ENCODE measurements at places on chromosomes 7 and 10. TPM values are rescaled to one million over a fixed set of nuclear protein-coding genes. Genes with fewer than 3 reads are reported as not detected.

The GFRA1 gene
- total RNA-seq = not detected

GRCh38 chr10:101939729-101940128 lies 96.1 kb upstream of the KCNIP2 start:
- DNase-seq = no peak

DNA sequence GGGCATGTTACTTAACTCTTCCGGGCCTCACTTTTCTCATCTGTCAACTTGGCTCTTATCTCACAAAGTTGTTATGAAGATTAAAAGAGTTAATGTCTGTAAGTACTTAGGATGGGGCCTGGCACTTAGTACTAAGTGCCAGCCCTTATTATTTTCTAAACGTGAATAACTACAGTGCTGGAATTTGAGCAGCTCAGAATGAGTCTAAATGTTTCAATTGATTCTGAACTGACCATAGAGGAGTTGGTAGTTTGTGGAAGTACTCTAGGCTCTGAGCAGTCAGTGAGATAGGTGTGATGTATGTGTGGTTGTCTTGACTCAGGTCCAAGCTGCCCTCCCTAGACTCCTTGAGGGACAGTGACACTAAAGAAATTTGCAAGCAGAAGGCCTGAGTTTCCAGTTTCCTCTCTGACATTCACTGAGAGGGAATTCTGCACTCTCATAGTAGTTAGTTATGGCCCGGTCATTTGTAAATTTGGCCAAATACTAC lies 18.5 kb upstream of the JAZF1 start:
- DNase-seq = no peak

The GAD2 gene
- total RNA-seq = not detected

The IDI2 gene
- total RNA-seq = not detected

DNA sequence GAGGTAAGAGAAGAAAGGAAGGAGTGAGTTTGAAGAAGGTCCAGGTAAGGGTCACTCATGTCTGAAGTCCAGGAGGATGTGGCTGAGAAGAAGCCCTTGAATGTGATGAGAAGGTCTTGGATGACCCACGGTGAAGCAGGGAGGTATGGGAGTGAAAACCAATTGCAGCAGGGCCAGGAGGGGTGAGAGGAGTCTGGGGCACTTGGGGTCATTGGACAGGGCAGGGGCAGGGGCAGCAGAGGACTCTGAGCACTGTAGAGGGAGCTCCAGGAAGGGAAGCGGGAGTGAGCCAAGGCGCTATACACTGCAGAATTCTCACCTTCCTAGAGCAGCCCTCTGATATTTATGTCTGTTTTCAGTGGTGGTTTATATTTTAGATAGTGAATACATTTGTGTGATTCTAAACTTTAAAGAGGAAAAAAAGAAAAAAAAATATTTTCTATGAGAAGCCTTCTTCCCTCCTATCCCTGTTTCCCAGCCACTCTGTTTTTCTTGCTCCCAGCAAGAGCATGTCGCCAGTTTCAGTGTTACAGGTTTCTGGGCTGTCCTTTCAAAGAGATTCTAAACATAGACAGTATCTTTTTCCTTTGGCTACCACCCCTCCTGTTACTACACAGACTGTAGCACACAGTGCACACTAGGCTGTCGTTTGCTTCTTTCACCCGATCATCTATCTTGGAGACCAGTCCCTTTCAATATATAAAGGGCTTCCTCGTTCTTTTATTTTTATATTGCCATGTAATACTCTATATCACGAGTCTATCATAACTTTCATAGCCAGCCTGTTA lies 24.5 kb downstream of the BLVRA start:
- no peak for DNase-seq

- DNase-seq = no peak
Measured at GRCh38 chr10:122733443-122733842, 33.8 kb upstream of the C10orf120 start.

GRCh38 chr7:132251327-132251659 lies 325.0 kb downstream of the PLXNA4 start:
- no peak for DNase-seq

GRCh38 chr7:152328234-152328633 lies 107.6 kb downstream of the KMT2C start:
- DNase-seq = no peak

GRCh38 chr10:69449841-69450240 lies 1.4 kb upstream of the TSPAN15 start:
- peak; percentile 85 for DNase-seq

The C7orf57 gene
- 0.14 TPM for total RNA-seq

The TRIM50 gene
- total RNA-seq = not detected

- no peak for DNase-seq
Measured at GRCh38 chr10:26770069-26770468, 72.6 kb downstream of the PDSS1 start.

The TRPV6 gene
- total RNA-seq = not detected

- no peak for DNase-seq
Measured at GRCh38 chr10:129184196-129184595, 282.8 kb upstream of the MGMT start.

GRCh38 chr10:47039562-47039913 lies 128.3 kb downstream of the PTPN20 start:
- DNase-seq = no peak

- DNase-seq = no peak
Measured at GRCh38 chr7:128733278-128733645, 5.9 kb upstream of the CALU start.

- DNase-seq = no peak
Measured at GRCh38 chr10:31384589-31384949, 65.6 kb downstream of the ZEB1 start.

The NUTM2A gene
- total RNA-seq = not detected

The NYAP1 gene
- 0.49 TPM for total RNA-seq

The GRID2IP gene
- not detected for total RNA-seq

The IFIT1B gene
- not detected for total RNA-seq

GRCh38 chr7:36925691-36926090 lies 201.4 kb upstream of the AOAH start:
- DNase-seq = no peak

DNA sequence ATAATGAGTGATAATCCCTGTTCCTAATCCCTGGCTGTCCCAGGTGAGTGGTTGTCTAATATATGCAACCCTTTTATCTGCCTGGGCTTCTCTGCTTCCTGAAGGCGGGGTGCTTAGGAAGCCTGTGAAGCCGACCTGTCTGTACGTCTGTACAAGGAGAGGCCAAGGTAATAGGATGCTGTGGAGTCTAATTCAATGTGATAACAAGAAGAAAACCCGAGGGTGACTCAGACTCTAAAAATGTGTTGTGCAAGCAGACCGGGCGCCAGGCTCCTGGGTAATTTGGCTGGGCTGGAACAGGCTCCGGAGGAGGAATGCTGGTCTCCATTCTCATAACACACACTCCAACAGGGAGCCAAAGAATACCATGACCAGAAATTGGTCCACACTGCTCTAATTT lies 43.6 kb downstream of the THNSL1 start:
- no peak for DNase-seq

- no peak for DNase-seq
Measured at GRCh38 chr10:125679436-125679835, 3.5 kb downstream of the TEX36 start.

- DNase-seq = no peak
Measured at GRCh38 chr7:46478046-46478445, 557.0 kb upstream of the IGFBP3 start.

DNA sequence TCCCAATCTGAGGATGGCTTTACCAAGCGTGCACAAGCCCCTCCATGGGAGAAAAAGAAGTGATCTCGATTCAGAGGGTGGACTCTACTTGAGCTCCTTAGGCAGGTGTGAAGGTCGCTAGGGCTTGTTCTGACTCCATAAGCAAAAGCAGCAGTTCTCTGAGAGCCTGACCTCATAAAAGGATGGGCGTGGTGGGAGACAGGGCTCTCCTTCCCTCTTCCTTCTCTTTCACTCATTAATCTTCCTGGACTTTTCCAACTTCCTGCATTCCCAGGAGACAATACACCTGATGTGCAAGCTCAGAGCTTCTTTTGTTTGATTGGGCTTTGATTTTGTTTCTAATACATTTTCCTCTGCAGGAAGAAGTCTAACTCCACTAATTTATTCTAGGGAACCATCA lies 22.3 kb upstream of the TMEM72 start:
- DNase-seq = no peak

- no peak for DNase-seq
Measured at GRCh38 chr7:134562136-134562535, 13.2 kb downstream of the AKR1B15 start.

DNA sequence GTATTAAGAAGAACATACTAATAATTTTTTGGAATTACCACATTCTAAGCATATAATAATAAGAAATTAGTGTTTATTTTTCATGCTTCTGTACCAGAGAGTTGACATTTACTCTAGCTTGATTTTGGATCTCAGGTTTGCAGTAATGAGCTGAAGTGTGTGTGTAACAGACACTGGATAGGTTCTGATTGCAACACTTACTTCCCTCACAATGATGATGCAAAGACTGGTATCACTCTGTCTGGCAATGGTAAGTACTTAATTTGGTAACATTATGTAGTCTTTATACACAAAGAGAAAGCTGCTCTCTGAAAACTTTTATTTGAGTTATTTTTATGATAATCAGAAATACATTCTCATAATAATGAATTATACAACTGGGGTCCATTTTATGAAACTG lies 54.1 kb downstream of the SRI start:
- DNase-seq = no peak

DNA sequence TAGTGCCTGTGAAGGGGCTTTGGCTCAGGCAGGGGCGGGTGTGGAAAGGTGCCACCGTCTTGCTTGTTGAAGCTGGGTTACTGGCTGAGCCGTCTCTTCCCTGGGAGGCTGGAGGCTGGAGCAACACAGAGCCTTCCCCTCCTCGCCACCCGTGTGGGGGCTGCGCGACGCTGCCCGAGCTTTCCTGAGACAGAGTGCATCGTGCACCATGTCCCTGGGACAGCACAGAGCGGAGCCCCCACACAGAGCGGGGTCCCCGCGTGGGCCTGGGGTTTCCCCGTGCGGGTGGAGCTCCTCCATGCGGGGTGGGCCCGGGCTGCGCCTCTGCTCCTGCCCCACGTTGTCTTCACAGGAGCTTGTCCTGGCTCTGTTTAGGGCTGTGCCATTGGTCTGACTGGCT lies 69.9 kb downstream of the INPP5A start:
- DNase-seq = no peak

The PIK3AP1 gene
- 11.7 TPM for total RNA-seq

The FAM221A gene
- total RNA-seq = 6.6 TPM

The RPEL1 gene
- not detected for total RNA-seq

The PRSS37 gene
- total RNA-seq = not detected

GRCh38 chr10:100383251-100383650 lies 36.2 kb downstream of the SCD start:
- DNase-seq = no peak

The SPDYE2 gene
- total RNA-seq = not detected

- no peak for DNase-seq
Measured at GRCh38 chr7:156988343-156989185, 21.9 kb downstream of the MNX1 start.

DNA sequence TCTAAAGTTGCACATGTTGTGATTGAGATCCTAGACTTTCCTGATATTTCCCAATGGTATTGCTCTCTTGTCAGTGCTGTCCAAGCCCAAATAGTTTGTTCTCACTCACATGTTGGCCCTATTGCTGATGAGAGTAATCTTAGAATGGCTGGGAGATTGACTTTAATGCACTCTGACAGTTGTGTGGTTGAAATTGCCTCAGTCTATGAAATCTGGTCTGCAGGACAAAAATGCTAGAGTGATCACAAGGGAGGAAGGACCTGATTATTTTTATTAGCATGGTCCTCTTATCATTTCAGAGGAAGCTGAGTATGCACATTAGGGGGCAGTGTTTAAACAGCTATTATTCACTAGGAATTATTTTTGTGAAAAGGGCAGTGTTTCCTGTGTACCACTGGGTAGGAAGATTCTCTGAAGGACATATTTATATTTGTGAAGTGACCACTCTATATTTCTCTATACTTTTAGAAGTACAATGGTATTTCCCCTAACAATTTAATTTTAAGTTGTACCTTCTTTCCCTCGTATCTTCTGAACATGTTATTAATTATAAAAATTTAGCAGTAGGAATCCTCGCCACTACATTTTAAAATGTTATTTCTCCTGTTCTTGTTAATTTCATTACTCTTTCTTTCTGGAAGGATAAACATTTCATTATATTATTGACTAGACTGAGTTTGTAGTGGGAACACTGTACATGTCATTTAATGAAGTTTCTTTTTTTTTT lies 64.4 kb downstream of the SUGCT start:
- DNase-seq = no peak

The GPR15LG gene
- total RNA-seq = not detected

Data from activated CD4-positive, alpha-beta T cell treated with anti-CD3 and anti-CD28 coated beads, Interleukin-2, amount 10 ng/mL, durations not matched to agents 24 days and 14 days (primary cell).